ENCODE measurements at places on chromosomes 2 and 18.

- DNase-seq: no peak
These were observed 494.8 kb upstream of the SLC39A10 start for GRCh38 chr2:195162194-195162593.

GRCh38 chr2:221103930-221104329 lies 468.2 kb downstream of the EPHA4 start:
- DNase-seq: no peak

GRCh38 chr18:11850821-11851145 lies 430 bp upstream of the CHMP1B start:
- no peak for DNase-seq

- no peak for DNase-seq
These were observed 228.7 kb downstream of the PIK3C3 start for GRCh38 chr18:42183746-42184145.

- DNase-seq: no peak
These were observed 746.3 kb downstream of the MBD2 start for GRCh38 chr18:53478155-53478554.

DNA sequence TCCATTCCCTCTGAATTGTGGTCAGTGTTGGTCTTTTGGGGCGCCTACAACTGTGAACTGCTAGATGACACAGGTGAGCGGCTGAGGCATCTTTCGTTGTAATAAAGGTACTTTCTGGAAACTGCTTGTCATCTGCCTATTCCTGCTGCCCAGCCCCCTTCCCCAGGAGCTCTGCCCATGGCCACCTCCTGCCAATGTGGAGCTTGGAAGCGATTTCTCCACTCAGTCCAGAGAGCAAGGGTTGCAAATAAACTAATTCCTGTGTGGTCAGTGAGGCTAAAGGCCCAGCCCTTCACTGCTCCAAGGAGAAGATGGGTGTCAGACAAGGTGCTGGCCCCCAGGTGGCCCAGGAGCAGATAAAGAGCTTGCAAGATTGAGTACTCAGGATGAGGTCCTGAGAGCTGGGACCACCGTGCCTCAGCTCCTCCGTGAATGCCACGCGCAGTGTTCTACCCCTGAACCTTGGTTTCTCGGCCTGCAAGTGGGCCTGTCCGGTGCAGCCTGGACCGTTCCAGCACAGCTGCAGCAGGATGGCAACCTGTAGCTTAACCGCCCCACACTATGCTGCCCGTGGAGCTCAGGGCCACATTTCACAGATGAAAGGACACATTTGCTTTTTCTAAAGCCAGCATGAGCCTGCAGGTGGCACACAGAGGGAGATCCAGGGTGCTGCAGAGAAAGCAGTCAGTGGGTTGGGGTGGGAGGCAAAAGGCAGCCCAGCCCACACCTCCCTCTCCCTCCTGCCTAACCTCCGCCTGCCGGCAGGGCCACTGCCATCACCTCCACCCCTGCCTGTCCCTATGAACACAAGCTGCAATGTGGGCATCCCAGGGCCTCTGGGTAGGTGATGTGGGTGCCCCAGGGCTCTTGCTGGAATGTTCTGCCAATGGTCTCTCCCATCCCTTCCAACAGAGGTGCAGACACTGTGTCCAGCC lies 78.7 kb upstream of the OTOF start:
- no peak for DNase-seq

DNA sequence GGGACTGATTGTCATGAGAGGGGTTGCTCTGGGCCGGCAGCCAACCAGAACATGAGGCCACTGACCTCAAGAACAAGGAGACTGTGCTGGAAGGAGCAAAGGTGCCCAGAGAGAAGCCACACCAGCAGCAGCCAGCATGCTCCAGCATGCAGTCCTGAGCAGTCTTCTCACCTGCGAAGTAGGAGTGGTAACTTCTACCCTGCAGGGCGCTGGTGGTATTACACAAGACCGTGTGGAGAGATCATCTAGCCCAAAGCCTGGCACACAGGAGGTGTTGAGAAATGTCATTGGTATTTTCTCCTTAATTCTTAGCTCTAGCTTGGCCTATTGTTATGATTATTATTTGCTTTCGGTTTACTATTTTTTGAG lies 132.7 kb downstream of the TSN start:
- DNase-seq: no peak

All from right renal pelvis (tissue), 4 donors.